ENCODE measurements at places on chromosomes 16 and 17. TPM values are rescaled to one million over a fixed set of nuclear protein-coding genes. Genes with fewer than 3 reads are reported as not detected.

KRT27 gene
- total RNA-seq, result not detected

ADAP2 gene
- total RNA-seq, result 0.51 TPM

GLOD4 gene
- total RNA-seq, result 80.1 TPM

MT4 gene
- total RNA-seq, result not detected

CMTM2 gene
- total RNA-seq, result not detected

RPH3AL gene
- total RNA-seq, result 22.3 TPM

CLEC3A gene
- not detected for total RNA-seq

PHF12 gene
- 59.8 TPM for total RNA-seq

SCNN1B gene
- total RNA-seq, result 0.34 TPM

ZP2 gene
- total RNA-seq, result not detected

TMEM235 gene
- not detected for total RNA-seq

LAT gene
- total RNA-seq, result 8.3 TPM

ARMC7 gene
- total RNA-seq, result 9.9 TPM

RHBDL1 gene
- total RNA-seq, result 8.2 TPM

SLC35G6 gene
- 0.34 TPM for total RNA-seq

HID1 gene
- 106 TPM for total RNA-seq
